Ammon's horn (tissue), 1 donor: ENCODE measurements at places on chromosomes 4 and X.

DNA sequence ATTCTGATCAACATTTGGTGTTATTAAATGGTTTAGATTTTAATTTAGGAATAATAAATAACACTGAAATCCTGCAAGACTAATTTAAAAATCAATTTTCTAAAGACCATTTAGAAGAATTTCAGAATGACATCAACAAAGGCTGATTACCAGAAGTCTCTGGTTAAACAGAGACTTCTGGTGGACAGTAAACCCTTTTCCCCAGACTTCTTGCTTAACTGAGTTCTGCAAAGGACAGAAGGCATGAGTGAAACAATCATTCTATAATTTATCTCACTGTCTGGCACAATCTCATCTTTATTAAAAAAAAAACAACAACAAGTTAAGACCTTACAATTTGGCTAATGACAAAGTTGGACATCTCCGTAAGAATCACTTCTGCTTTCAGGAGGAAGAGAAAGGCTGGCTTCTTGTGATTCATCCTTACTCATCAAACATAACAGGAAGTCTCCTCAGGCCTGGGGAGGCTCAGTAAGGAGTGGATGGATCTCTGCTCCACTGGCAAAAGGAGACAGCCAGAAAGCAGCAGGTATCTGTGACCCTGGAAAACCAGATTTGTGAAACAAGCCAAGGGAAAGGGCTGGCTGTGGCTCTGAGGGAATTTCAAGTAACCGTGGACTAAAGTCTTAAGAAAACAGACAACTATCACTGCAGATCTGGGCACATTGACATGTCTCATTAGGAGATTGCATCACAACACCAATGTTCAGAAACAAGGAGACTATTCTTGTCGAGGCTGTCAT is 908 bp upstream of the TLR6 start:
- DNase-seq = peak; percentile 61

DNA sequence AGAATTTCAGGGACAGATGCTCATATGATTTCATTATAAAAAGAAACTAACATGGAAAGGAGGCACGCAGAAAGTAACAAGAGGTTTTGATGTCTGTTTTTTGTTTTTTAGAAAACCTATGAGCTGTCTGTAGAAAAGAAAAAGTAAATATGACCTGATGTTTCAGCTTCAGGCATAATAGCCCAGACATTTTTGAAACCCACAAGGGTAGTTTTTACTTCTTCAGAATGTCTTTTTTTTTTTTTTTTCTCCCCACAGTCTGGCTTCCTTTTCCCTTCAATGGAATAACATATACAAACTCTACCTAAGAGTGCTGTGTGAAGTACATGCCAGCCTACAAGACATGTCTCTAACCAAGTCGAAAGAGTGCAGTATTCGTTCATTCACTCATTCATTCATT is 18.3 kb upstream of the STX18 start:
- no peak for DNase-seq

DNA sequence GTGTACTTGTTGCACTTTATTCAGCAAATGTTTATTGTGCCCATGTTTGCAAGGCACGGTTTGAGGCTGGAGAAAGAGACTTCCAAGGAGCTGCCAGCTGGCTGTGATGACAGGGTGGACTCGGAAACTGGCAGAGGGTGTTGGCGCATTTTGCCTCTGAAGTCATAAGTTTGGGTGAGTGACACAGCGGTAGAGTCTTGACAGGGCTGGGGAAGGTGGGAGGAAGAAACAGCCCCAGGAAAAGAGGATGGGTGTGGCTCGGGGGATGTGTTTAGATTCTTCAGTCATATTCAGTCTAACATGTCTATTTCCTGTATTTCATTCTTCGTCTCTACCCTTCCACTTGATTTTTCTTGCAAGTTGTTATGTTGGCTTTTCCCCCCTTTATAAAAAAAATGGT is 77.0 kb upstream of the STOX2 start:
- peak; percentile 35 for DNase-seq

- DNase-seq = no peak
Observed at GRCh38 chr4:159240046-159240445, 137.2 kb downstream of the RAPGEF2 start.
